ENCODE measurements at places on chromosomes 2 and 18.

DNA sequence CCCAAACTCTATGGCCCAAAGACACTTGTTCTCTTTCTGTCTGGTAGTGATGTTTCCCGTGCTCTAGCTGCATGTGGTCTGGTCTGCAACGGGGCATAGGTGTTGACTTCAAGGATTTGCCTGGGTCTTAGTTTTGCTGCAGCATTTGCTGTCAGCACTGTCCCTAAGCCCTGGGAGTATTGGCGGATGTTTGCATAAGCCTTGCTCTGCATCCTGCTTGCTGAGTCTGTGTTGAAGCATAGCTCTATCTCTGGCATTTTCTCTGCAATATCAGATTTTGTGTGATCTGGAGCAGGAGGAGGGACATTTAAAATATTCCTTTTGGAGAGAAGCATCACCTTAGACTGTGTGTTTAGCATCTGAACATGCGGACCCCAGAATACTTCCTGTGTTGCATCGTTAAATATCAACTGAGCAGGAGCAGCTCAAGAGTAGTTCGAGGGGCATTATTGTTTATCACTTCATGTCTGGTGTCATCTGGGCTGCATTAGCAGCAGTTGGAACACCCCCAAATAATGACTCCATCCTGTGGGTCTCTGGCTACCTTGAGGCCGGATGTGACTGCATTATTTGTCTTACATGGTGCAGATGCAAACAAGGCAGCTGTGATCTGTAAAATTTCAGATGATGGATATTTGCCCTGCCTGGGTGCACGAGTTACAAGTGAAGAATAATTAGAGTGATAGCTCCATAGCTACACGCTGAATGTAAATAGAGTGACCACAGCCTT lies 231.7 kb downstream of the TRIB2 start:
- no peak for DNase-seq

DNA sequence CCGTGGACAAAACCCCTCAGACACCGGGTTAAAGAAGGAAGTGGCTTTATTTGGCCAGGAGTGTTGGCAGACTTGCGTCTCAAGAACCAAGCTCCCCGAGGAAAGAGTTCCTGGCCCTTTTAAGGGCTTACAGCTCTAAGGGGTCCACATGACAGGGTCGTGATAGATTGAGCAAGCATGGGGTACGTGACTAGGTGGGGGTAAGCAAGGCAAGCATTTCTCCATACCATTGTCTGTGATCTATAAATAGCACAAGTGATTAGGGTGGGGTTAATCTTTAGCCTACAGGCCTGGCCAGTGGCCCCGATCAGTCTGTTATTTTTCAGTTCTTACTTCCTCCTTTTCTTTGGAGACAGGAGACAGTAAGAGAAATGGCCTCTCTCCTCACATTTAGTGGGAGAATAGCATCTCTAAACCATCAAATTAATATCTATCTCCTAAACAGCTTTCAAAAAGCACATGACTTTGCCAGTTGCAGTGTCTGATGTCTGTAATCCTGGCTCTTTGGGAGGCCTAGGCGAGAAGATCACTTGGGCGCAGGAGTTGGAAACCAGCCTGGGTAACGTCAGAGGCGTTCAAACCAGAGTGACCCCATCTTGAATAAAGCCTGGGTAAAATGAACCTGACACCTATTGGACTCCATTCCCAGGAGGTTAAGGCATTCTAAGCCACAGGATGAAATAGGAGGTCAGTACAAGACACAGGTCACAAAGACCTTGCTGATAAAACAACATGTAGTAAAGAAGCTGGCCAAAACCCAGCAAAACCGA lies 18.3 kb upstream of the CNOT11 start:
- no peak for DNase-seq

- no peak for DNase-seq
Observed at GRCh38 chr2:140863713-140864112, 1267.1 kb downstream of the LRP1B start.

- DNase-seq, result peak; percentile 45
Observed at GRCh38 chr2:119659601-119660342, 19.2 kb upstream of the TMEM177 start.

- DNase-seq, result peak; percentile 24
Observed at GRCh38 chr2:102449370-102449974, 23.6 kb upstream of the SLC9A4 start.

GRCh38 chr2:183001948-183002347 lies 36.3 kb downstream of the NCKAP1 start:
- no peak for DNase-seq

GRCh38 chr18:23422751-23423418 lies 30.2 kb upstream of the RIOK3 start:
- peak; percentile 33 for DNase-seq

- DNase-seq, result no peak
Observed at GRCh38 chr2:177169810-177170514, 42.6 kb upstream of the HNRNPA3 start.

DNA sequence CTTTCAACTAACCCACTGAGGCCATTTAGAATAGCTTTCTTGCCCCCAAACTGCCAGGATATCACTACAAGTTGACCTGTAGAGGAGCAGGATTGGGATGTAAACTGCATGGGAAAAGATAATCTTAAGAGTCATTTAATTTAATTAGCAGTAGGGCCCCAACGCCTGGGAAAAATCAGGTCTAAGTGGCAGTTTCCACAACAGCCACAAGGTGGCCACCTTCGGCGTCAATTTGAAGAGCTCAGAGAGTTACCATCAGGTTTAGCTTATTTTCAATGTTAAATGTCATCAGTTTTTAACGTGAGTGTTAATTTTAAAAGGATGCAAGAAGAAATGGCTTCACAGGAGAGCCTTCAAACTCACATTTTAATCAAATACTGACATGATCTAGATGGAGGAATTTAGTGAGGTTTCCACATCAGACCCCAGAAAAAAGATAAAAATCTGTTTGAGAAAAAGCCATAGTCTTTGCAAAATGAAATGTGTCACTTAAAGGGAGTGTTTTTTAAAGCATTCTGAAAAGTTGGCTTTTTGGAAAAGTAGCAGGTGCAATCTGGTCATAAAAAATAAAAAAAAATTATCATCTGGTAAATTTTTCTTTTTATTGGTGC lies 77.3 kb upstream of the UPP2 start:
- peak; percentile 21 for DNase-seq

GRCh38 chr18:23689031-23689615 lies at the start of gene LAMA3:
LAMA3 (plus strand) TSS chr18:23689453; CDS start chr18:23689684, 231 bp downstream.
- DNase-seq, result peak; percentile 6

DNA sequence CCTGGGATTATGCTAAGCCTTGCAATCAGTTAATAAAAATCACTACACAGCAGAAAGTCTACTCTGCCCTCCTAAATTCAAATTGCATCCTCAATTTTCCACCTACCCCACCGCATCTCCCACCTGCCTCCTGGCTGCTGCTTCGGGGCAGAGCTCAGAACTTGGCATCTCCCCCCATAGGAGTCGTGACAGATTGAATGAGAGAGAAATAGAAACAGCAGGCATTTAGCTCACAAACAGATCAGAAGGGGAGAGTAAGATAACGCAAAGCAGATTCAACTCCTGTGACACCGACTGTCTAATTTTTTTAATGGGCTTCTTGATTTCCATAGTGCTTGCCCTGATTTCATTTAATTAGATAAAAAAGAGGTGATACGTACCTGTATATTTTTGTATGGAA lies 24.7 kb upstream of the LRRC30 start:
- no peak for DNase-seq

- no peak for DNase-seq
Observed at GRCh38 chr2:240089306-240089705, 36.0 kb upstream of the OR6B3 start.

DNA sequence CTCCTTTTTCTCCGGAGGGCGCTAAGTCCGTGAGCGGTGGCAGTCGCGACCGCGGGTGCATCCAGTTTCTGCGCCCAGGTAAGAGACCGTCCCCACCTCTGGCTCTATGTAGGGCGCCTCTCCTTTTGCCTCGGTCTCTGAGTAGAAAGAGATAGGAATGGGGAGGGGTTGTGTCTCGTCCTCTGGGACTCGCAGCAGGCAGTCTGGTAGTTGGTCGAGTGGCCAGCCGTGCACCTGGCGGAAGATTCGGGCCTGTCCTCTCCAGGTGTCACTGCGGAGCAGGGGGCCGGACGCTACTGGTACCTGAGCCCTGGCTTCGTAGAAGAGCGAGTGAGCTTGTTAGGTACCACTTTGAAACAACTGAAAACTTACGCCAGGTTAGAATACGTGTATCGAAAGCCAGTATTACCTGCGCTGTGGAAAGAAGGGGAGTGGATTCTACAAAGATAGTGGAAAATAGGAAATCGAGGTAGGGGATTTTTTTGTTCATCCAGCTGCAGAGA lies 403 bp downstream of the MAP2 start:
- peak; percentile 14 for DNase-seq

DNA sequence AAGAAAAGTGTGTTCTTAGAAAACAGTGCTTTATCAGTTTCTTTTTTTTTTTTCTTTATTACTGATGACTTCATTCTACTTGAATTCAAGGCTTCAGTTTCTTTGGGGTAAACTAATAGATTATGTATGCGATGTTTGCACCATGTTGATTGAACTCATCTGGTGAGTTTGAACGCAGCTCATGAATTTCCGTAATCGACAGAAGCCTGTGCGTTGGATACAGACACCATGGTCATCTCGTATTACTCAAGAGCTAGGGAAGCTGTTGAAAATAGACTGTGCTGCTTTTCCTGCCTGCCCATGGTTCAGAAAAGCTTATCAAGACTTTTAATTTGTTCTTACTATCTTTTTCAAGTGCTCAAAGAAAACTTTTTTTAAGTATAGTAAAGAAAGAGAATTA lies 185.5 kb upstream of the NRP2 start:
- no peak for DNase-seq

- no peak for DNase-seq
Observed at GRCh38 chr2:164897469-164898260, 56.0 kb upstream of the COBLL1 start.

GRCh38 chr2:38748943-38749804 lies 2.0 kb downstream of the SRSF7 start:
- no peak for DNase-seq

DNA sequence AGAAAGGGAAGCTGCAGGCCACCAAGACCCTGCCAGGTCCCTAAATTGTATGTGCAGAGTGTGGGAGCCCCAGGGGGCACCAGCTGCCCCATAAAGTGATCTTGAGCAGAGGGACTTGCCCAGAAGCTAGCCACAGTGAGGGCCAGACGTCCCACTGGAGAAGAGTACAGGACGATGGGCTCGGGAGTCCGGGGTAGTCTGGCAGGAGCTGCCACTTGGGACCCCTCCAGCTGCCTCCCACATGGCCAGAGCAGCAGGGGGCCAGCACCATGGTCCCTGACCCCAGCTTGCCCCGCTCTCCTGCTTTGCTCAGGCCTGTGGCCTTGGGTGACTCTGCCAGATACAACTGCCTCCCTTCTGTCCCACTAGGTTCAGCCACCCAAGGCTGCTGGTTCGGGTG lies 11.7 kb upstream of the LOXHD1 start:
- DNase-seq, result no peak

GRCh38 chr2:41886757-41887156 lies 161.1 kb upstream of the PKDCC start:
- DNase-seq, result no peak

- no peak for DNase-seq
Observed at GRCh38 chr2:179335732-179336131, 71.1 kb upstream of the SESTD1 start.

DNA sequence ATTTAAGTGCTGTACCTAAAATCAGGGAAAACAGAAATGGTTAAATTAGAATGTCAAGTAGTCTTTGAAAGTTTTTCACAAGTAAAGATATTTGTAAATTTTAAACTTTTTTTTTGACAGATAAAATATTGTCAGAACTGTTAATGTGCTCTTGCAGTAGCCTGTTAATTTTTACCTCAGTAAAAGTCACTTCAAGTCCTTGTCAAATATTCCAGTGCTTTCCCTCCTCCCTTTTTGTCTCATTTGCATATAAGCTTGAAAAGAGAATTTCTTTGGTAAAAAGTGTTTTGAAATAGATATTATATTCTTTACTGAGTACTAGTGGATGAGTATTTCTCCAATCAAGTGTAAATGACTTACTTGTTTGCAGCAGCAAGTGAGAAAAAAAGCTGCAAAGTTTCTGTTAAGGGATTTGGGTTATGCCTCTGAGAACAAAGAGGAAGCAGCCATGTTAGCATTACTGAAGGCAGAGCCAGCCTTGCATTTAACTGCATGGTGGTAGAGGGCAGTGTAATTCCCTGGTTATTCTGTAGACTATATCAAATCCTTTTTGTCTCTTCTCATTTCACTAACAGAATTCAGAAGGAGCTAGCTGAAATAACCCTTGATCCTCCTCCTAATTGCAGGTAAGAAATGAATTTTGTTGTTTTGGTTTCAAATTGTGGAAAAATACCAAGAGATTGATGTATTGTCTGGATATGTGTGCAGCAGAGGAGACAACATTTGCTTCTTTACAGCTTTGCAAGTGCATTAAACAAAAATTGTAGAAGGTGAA lies 3.2 kb downstream of the UBE2E3 start:
- DNase-seq, result peak; percentile 31

DNA sequence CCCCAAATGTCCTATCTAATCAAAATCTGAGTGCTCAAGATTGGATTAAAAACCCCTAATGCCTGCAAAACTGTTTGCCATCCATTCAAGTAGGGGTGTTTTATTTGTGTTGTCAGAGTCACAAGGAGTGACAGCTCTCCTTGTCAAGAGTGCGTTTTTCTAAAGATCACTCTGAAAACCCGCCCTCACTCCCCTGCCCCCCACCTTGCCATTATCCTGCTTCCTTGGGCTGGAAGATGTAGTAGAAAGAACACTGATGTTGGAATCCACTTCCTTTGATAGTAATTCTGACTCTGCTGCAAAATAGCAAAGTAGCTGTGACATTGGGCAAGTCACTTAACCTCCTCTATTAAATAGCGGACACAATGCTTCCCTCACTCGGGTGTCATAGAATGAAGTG lies 155.6 kb downstream of the TSN start:
- no peak for DNase-seq

DNA sequence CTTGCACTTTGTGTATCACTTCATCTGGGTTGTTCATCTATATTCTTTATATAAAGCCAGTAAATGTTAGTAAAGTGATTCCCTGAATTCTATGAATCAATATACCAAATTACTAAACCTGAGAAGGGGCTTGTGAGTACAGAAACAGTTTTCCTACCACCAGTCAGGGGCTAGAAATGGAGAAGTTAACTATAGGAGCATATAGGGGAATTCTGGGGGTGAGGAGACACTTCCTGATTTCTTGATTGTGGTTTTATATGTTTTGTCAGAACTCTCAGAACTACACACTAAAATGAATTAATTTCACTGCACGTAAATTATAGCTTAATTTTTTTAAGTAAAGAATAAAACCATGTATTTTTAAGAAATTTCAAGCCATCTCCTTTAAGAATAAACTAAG lies 93.7 kb downstream of the SESTD1 start:
- peak; percentile 6 for DNase-seq

GRCh38 chr2:457792-458424 lies 170.0 kb upstream of the ALKAL2 start:
- no peak for DNase-seq

DNA sequence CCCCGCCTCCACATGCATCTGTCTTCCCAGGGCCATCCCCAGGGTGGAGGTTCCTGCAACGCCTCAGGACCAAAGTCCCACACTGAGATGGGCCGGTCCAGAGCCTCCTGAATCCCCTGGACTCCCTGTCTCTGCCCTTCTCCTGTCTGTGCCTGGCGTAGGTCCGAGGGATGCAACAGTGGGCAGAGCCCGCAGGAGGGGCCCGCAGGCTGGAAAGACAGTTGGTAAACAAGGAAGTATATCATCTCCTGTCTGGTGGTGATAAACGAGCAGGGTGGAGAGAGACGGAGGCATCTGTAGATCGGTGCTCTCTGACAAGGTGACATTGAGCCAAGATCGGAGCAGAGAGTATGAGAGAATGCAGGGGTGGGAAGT lies 72.6 kb upstream of the RAB6C start:
- no peak for DNase-seq
